ENCODE measurements at places on chromosomes 7 and 10.

DNA sequence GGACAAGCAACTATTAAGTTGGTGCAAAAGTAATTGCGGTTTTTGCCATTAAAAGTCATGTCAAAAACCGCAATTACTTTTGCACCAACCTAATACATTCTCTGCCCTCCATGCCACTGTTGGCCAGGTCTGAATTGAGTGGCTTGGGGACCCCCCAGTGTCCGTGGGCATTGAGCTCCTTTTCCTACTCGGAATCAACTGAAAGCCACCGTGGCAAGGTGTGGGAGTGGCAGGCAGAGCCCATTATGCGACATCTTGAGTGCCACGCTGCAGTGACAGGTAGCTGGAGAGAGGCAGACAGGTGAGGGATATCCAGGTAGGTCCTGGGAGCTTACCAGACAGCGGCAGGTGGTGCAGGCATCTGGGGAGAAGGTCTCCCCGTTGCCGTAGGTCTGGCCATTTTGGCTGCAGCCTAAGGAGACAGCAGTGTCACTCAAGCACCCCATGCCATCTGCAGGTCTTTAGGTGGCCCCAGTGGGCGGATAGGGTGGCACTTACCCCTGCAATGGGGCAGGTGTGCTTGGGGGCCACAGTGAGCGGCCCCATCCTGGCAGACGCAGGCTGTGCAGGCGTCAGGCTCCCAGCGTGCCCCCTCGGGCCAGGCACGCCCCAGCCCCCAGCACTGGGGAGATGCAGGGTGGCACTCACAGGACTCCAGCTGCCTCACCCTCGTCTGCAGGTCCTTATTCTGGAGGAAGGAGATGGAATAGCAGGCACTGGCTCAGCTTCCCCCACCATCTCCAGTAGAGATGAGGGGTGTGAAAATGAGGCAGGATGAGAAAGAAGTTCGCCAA lies 3.5 kb downstream of the KCP start:
- DNase-seq: no peak

GRCh38 chr10:22633106-22633505 lies 81.3 kb downstream of the PIP4K2A start:
- no peak for DNase-seq

GRCh38 chr7:77469927-77470326 lies 53.8 kb upstream of the GSAP start:
- no peak for DNase-seq

DNA sequence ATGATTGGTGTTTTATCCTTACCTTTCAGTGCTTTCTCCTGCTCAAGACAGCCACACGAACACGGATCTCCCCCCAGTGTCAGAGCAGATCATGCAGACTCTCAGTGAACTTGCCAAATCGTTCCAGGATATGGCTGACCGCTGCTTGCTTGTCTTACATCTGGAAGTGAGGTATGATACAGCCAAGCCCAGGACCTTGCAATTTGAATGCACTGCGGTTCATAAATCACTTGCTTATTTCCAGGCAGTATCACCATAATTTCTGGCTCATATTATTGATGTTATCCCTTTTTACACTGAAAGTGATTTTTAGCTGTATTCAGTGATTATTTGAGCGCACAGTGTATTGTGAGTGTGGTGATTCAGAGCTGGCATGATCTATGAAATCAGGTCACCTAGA lies 129.7 kb upstream of the LRGUK start:
- DNase-seq: no peak

- DNase-seq: no peak
Measured at GRCh38 chr7:55244006-55244745, 121.0 kb upstream of the LANCL2 start.

- DNase-seq: peak; percentile 84
Measured at GRCh38 chr7:29289156-29290021, 94.8 kb downstream of the CHN2 start.

DNA sequence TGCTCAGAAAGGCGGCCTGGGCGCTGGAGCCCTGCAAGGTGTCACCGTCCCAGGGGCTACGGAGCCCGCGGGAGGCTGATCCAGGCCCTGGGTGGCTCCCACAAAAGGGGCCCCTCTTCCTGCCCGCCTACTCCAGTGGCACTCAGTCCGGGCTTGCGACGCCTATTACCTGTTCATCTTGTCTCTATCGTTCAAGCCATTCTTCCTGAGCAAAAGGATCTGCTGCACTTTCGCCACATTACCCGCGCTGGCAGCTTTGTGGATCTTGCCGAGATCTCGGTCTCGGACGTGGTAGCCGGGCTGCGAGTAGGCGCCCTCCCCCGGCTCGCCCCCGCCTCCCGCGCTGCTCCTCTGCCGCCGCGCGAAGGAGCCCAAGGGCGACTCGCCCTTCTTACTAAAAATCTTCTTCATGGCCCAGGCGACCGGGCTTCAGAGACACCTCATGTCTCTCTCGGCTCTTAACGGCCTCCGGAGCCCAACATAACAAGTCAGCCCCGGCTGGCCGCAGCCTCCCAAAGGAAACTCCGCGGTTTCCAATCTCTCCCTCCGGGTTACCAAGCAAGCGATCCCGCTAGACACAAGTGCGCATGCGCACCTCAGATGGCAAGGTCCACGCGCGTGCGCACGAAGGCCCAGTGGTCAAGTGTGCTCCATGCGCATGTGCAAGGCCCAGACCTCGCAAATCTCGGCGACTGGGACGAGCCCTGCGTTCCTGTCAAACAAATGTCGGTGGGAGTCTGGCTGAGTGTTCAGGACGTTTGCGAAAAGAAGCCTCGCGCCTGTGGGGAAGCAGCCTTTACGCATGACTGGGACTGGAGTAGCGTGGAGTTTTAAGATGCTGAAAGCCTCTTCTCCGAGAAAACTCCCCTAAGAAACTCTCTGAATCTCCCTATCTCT lies at the start of gene ANKRD26:
Gene ANKRD26 (minus strand): TSS at position 579 of the 897 bp plus-strand sequence. CDS start 168 bp downstream, at position 411.
- DNase-seq: peak; percentile 96

- DNase-seq: no peak
Measured at GRCh38 chr7:102412548-102412947, 16.4 kb downstream of the PRKRIP1 start.

DNA sequence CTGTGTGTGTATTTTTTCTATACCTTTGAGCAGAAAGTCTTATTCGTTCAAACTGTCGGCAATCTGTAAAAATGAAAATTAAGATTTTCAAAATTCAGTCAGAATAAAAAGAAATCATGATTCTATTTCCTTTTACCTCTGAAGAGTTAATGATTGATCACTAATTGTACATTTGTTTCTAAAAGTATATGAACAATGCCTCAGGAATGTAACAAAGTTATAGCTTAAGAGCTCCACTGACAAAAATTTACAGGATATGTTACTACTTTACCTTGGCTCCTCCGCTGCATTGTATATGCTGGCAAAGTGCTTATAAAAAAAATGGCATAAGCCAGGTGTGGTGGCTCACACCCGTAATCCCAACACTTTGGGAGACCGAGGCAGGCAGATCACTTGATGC lies 225.7 kb downstream of the VTI1A start:
- no peak for DNase-seq

GRCh38 chr7:4638781-4639575 lies 43.1 kb upstream of the FOXK1 start:
- DNase-seq: no peak

DNA sequence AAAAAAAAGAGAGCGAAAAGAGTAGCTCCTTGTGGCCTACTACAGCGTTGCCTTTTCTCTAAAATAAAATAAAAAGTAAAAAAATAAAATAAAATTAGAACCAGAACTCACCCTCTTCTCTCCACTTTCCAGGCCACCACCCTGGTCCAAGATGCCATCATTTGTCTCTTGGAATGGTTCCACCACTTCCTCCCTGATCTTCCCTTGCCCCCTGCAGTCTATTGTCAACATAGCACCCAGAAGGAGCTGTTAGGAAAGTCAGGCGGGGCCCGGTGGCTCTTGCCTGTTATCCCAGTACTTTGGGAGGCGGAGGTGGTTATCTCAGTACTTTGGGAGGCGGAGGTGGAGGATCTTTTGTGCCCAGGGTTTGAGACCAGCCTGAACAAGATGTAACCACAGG lies 7.6 kb upstream of the GRID2IP start:
- DNase-seq: no peak

- DNase-seq: no peak
Measured at GRCh38 chr10:13670311-13670710, 83.5 kb downstream of the PRPF18 start.

DNA sequence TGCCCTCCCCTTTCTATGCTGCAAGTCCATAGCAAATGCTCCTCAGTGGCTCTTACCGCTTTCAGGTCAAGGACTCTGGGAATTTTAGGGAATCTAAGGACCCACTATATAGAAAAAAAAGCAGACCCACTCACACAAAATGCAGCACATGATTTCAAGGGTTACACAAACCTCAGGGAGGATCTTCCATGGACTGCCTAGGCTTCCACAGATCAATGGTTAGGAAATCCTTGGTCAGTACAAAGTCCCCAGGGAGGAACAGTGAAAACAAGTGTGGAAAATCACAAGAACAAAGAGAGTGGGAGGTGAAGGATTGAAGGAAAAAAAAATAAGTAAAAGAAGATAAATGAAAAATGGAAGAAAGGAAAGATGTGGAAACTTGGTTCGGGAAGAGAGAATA lies 188.4 kb downstream of the AHR start:
- DNase-seq: no peak

DNA sequence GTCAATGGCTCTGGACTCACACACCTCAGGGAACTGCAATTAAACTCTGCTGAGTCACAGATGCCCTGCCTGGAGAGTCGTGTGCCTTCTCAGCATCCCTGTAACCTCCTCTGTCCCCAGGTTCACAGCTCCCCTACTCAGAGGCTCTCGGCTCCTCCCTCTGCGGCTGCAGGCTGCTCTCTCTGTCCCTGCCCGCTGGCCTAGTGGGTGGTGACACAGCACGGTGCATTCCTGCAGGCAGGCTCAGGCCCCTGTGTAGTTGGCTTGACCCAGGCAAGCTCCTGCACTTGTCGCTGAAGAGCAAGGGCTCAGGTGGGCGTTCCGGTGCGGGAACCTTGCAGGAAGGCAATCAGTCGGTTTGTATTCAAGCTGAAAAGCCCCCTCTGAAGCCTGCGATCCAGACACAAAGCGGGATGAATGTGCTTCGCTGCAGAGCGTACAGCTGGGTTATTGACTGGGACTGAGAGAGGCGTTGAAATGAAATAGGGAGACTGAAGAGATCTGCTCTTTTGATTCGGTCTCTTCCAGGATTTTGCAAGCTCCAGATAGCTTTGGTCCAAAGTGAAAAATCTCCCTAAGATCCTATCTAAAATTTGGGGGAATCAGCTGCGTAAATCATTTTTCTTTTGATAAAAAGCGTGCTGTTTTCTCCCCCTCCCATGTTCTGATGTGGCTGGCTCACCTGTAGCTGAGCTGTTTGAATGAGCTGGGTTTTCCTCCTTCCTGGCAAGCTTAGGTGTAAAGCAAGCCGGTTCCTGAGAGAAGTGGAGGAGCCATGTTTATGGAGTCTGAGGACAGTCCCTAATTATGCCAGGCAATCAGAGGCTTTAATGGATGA lies 208.7 kb upstream of the PHYHIPL start:
- DNase-seq: peak; percentile 87

DNA sequence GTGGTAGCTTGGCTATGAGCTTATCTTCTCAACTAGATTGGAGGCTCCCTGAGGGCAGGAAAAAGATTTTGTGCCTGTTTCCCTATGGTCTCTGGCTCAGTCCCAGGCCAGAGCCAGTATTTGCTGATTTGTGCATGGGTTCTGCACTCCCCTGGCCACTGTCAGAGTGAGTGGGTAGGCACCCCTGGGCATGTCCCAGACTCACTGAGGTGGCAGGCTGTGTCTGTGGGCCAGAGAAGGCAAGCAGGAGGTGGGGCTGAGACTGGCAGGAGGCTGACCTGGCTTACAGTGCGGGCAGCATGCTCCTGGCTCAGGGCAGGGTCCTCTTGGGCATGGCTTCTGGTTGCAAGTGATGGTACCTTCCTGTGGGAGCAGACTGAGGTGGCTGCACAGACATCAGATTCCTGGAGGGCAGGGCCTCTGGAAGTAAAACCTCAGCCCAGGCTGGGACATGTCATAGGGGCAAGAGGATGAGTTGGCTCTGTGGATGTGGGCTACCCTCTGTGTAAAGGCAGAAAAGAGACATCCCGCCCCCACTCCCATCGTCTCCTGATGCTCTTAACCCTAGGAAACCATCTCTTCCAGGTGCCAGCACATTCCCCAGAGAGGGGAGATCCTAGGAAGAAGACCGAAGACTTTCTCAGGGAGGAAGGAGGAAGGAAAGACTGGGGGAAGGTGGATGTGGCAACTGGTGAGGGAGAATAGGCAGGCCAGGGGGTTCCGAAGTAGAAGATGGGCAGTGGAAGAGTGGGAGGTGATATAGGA lies 4.3 kb downstream of the KCP start:
- DNase-seq: no peak

- DNase-seq: no peak
Measured at GRCh38 chr10:114281461-114281860, 42.4 kb downstream of the VWA2 start.

DNA sequence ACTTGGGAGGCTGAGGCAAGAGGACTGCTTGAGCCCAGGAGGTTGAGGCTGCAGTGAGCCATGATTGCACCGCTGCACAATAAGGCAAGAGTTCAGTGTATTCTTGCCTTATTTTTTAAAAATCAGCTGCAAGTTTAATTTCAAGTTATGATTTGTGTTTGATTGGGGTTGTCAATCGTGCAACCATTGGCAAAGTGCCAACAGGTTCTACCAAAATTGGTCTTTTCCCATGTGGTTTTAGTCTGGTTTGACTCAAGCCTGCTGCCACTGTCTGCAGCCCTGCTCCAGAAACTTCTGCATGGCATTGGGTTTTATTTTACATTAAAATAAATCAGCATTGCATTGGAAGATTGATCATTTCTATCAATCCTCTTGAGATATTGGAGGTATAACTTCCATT lies 72.7 kb downstream of the PTPRE start:
- no peak for DNase-seq

GRCh38 chr7:68288144-68288593 lies 1291.5 kb downstream of the TYW1 start:
- DNase-seq: no peak

DNA sequence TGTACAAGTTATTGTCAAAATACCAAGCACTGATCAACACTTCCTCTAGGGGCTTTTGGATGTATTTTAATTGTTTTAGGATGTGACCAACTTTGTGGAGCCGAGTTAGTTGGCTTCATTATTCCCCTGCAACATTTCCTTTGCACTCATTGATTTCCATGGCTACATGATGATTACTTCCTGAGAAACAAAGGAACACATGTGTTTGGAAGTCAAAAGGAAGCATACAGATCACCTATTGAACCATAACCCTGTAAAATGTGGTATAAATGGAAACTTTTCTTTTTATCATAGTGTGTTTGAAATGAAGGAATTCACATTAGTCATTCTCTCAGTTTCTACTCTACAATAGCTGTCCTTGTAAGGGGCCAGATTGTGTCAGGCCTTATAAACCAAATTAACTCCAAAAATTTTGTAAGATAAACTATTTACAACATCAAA lies 32.2 kb upstream of the EXOC6 start:
- no peak for DNase-seq

GRCh38 chr7:92720604-92721350 lies 115.6 kb downstream of the CDK6 start:
- DNase-seq: no peak

GRCh38 chr10:11285171-11285570 lies 267.5 kb downstream of the CELF2 start:
- DNase-seq: no peak

All from globus pallidus (tissue), 1 donor.